Mammary microvascular endothelial cell (primary cell): ENCODE measurements at places on chromosomes 2 and 18. TPM values are rescaled to one million over a fixed set of nuclear protein-coding genes. Genes with fewer than 3 reads are reported as not detected.

EVA1A gene
- 59.5 and 78.1 TPM in 2 replicates for total RNA-seq

NEMP2 gene
- 2.0 and 3.1 TPM in 2 replicates for total RNA-seq

MDH1B gene
- total RNA-seq = not detected in 2 replicates

RNF144A gene
- total RNA-seq = 14.0 and 14.3 TPM in 2 replicates

POTEJ gene
- total RNA-seq = 0.07 TPM in 1 of 2 replicates, not detected in the other

COLEC11 gene
- 0.25 TPM in 1 of 2 replicates, not detected in the other for total RNA-seq

CCDC178 gene
- 8.2 and 8.5 TPM in 2 replicates for total RNA-seq

SLC38A11 gene
- total RNA-seq = not detected in 2 replicates

IL1F10 gene
- total RNA-seq = not detected in 2 replicates
